T1000 (cell line): ENCODE measurements at places on chromosomes 1 and 21.

- DNase-seq, result no peak
Observed at GRCh38 chr1:234621657-234622335, 11.8 kb upstream of the IRF2BP2 start.

- no peak for DNase-seq
Observed at GRCh38 chr1:30741239-30741894, 16.2 kb downstream of the LAPTM5 start.

DNA sequence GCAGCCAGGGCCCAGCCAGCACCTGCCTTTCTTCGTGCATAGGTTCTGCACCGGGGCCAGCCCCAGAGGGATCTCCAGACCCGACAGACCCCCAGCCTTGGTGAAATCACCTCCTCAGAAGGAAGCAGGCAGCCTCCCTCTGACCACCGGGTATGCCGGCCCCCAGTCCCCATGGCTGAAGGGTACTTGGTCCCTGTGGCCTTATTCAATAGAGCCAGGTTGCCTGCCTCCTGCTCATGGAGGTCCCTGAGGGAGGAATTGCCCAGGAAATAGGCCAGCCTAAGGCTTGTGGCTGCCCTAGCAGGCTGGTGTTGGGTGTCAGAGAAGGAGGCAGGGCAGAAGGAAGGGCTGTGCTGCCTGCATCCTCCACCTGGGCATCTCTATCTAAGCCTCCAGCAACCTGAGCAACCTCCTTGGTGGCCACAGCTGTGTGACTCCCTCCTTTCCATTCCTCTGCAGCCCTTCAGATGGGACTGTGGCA is 338.2 kb upstream of the VAMP3 start:
- DNase-seq, result no peak

- no peak for DNase-seq
Observed at GRCh38 chr1:44407430-44408211, 2.6 kb downstream of the RNF220 start.

DNA sequence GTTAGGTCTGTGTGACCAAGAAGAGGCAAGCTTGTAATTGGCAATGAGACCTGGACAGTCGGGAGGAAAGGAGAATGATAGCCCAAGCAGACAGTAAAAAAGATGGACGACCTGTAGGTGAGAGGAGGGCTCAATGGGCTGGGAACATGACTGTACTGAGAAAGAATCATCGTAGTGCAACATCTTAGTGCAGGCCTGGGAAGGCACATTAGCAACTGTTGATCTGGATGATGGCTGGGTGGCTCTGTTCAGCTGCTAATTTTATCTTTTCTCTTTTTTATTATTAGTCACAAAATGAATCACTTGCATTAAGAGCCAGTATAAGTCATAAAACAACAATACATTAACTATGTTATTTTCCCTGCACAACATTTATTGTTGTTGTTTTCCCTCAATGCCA is 32.9 kb downstream of the IFI44 start:
- DNase-seq, result no peak

- no peak for DNase-seq
Observed at GRCh38 chr1:60615666-60616065, 466.7 kb upstream of the NFIA start.

- no peak for DNase-seq
Observed at GRCh38 chr21:34796518-34797200, 127.9 kb downstream of the CLIC6 start.

DNA sequence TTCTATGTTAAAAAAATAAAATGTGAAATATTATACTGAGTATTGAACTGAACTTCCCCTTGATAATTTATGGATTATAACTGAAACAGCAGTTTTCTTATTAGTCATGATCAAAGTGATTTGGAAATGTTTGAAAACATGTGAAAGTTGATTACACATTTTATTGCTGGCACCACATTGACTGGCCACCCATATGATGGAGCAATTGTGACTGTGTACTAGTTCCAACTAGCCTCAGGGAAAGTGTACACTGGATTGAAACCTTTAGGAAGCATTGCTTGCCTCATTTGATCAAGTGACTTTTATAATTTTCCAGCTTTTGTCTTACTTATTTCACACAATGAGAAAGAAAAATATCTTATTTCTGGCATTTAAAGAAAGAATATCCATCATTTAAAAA is 128.0 kb upstream of the ADGRL2 start:
- no peak for DNase-seq

GRCh38 chr21:42031816-42032215 is 21.7 kb upstream of the ZBTB21 start:
- DNase-seq, result no peak

DNA sequence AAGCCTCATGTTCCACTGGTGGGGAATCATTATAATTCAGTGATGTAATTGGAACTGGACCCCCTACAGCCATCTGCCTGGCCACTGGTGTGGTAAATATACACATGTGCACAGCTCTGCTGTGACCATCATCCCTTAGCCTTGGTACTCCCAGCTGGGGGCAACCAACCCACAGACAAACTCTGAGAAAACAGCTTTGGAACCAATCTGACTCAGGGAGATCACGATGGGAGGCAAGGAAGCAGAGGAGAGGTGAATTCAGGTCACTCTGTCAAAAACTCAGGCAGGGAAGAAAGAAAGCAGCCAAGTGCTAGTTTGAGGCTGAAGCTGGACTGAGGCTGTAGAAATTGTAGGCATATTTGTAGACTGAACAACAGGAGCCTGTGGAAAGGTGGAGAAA is 197.8 kb upstream of the GALNT2 start:
- no peak for DNase-seq

- DNase-seq, result no peak
Observed at GRCh38 chr21:32061729-32062128, 188.9 kb downstream of the HUNK start.

GRCh38 chr1:153663211-153663610 is 4.7 kb downstream of the SNAPIN start:
- no peak for DNase-seq

DNA sequence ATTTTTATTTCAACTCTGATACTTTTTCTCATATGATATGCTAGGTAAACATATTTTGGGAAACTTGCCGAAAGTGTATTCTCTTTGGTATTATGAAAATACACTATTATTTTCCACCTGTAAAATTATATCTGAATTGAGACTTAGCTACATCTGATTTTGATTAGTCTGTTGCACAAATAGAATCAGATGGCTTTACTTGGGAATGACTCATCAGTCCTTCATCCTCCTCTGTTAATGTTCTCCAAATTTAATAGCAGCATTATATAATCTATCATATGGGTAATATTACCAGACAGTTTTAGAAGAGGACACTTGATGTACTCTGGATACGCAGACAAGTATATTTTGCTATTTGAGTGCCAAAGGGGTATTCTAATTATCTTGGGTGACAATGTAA is 245.3 kb downstream of the CTH start:
- DNase-seq, result no peak

DNA sequence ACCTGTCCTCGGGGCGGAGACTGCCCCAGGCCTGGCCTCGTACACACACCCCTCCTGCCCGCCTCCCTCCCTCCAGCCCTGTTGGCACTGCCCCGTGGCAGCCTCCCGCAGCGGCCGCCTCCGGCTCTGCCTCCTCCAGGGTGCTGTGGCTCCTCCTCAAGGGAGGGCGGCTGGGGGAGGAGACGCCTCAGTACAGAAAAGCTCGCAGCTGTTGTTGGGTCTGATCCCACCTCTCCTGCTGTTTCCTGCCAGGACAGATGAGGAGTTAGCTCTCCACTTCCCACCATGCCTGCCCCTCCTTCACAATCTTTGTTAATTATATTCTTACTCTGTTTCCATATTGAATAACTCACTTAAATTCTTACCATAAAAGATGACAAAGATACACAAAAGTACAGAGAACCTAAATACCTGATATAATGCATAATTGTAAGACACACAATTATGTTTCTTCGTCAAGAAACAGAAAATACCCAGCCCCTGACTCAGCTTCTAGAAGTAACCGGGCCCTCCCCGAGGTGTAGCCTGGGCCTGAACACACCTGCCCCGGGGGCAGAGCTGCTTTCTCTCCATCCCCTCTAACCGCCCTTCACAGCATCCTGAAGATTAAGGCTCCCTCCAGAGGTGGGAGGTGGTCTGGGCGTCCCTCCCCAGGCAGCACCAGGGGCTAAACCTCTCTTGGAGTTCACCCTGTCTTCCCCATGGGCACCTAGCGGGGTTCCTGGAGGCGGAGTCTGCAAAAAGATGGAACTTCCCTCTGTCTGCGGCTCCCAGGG is 30.6 kb upstream of the COL6A1 start:
- no peak for DNase-seq

DNA sequence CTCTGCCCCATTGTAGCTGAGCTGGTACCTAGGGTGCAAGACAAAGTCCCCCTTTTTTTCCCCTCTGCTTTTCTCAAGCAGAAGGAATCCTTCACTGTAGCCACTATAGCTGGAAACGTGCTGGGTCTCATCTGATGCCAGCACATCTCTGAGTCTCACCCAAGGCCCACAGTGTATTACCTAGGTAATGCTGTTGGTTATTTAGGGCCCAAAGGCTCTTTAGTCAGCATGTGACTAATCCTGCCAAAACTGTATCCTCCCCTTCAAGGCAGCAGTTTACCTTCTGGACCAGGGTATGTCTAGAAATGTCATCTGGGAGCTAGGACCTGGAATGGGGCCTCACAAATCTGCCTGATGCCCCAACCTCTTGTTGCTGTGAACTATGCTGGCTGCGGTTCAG is 423.4 kb downstream of the NUF2 start:
- DNase-seq, result no peak

DNA sequence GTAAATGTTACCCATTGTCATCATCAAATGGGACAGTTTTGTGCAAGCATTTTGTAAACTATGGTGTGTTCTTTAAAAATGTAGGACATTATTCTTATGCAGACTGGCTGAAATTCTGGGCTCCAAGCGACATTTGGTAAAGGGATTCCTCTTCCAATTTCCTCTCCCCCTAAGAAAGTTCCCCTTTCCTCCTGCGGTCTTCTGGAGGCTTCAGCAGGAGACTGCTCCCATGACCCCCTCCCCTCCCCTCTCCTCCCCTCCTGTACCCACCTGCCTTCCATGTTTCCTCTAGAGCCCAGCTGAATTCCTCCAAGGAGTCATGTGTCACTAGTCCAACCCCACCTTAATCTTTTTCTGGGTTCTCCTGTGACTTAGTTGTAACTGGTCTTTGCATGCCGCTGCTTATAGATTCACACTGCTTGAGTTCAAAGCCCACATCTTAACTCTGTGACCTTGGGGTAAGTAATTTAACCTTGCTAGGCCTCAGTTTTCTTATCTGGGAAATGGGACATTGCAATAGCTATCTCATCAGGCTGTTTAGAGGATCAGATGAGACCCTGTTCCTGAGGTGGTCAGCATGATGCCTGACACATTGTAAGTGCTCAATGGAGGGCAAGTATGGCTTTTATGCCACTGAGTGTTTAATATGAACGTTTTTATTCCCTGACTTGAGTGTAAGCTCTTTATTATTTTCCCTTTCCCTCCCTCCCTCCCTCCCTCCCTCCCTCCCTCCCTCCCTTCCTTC is 69.9 kb upstream of the WDR26 start:
- no peak for DNase-seq

DNA sequence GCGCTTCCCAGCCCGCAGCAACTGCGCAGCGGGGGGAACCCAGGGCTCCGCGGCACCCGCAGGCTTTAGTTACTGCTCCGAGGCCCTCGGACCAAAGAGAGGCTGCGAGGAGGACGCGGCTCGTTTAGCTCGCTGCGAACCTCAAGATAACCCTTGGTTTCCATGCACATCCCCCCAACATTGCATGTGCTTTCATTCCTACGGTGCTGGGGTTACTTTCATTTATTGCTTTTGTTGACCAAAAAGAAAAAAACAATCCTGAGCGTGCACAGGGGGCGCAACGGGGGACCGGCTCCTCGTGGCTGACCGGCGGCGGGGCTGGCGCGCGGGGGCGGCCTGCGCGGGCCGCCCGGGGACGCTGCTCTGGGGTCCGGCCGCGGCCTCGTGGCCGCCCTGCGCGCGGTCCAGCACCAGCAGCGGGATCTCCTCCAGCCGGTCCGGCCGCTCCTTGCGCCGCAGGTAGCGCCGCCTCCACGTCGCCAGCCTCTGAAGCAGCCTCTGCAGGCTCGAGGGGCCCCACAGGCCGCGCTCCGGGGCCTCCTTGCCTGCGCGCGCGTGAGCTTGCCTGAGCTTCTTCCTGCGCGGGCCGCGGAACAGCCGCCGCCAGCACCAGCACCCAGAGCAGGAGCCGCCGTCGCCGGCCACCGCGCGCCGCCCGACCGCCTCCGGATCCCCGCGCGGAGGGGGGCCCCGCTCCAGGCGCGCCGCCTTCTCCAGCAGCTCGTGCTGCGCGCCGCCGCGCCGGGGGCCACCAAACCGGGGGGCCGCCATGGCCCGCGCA is 77.4 kb downstream of the DESI2 start:
- DNase-seq, result peak; percentile 7
